Left kidney (tissue), 8 donors: ENCODE measurements at places on chromosomes 2 and 18.
A peak's percentile ranks its signal among the peaks of the same experiment; 100 is the strongest.

GRCh38 chr2:54267577-54267976 lies 11.5 kb upstream of the TSPYL6 start:
- DNase-seq = no peak

GRCh38 chr18:49112031-49112430 lies 161.3 kb upstream of the SMAD7 start:
- DNase-seq = no peak

- no peak for DNase-seq
These were observed 524.2 kb downstream of the TRIB2 start for GRCh38 chr2:13240789-13241487.

DNA sequence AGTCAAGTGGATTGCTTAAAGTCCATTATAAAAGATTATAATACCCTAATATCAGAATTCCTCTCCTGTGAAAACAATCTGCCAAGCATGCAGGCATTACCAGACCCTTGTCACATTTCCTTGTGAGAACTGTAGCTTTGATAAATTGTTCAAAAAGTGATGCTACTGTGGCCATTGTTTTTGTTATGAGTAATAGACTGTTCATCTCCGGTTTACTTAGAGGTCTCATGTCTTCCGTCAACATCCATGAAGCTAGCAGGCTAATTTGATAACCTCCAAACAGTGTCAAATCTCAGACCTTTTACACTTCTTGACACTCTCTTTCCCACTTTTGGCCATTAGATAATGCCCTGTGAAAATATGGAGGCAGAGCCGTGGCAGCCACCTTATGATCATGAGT lies 342.7 kb downstream of the CPS1 start:
- DNase-seq = no peak

DNA sequence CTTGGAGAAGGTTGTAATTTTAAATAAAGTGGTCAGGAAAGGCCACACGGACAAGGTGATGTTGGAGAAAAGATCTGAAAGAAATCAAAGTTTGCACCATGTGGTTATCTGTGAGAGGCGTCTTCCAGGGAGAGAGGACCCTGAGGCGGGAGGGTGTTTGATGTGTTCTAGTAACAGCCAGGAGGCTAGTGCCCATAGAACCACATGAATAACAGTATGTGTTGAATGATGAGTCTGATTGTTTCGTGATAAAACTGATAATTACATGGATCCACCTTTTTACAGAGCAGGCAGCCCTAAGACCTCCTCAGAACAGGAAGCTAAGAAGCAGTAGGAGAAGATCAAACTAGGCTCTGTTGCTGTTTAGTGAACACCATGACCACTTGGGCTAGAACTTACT lies 91.4 kb downstream of the SCG2 start:
- DNase-seq = no peak

DNA sequence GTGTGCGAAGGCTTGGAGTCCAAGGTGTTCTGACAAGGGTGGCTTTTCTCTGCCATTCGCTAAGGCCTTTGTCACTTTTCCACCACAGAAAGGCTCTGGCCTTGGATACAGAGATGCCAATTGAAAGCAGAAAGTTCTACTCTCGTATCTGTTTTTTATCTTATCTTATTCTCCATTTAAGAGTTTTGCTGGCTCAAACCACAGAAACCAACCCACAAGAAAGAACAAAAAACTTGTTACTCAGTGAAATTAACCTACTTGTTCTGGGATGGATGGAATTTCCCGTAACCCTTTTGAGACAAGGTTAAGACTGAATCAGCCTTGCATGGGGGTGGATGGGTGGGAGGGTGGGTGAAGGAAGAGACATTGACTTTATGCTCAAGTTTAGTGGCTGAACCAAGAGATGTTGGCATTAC lies 221.7 kb downstream of the CDH20 start:
- no peak for DNase-seq

DNA sequence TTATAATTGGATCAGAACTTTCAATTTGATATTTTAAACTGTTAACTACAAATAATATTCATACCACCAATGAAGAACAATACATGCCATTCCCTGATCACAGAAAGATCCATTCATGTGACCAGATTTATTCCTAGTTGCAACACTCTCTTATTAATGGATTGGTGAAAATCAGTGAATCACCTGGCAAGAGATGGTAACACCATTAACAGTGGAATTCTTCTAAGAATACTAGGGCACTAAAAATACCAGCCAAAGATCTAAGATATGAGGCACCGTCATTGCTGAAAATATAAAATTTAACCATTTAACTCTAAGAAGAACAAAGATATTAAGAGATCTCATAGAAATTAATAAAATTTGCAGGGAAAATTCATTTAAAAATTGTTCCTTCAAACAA lies 58.1 kb downstream of the MAP4K3 start:
- DNase-seq = no peak

DNA sequence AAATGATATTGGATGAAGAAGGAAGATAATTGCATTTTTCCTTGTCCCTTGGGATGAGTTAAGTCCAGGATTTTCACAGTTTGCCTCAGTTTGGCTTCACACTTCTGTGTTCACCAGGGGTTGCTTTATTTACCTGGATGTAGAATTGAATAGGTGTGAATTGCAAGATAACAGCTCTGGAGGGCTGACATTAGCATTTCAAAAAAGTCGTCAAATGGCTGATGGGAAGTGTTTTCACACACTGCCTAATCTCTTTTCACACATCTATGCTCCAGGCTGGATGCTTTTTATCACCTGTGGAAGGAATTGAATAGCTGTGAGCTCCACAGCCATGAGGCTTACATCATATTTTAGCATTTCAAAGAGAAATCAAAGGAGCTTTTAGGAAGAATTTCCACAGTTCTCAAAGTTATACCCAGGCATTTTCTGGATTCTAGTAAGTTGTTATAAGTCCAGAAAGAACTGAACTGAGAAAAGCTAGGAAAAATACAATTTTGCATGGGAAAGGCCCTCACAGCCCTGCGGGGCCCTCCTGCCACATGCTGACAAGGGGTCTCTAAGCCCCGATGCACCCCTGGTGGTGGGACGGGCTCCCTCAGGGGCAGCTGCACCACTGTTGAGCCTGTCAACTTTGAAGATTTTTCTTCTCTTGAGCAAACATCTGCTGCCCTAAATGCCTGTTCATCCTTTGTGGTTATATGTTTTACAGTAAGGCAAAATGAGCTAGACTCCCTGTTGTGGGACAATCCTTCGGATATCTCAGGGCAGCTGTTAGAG lies 43.9 kb downstream of the TEX51 start:
- DNase-seq = no peak

GRCh38 chr2:217166241-217166850 lies 306.5 kb upstream of the TNP1 start:
- peak; percentile 49 for DNase-seq

- DNase-seq = no peak
These were observed 135.3 kb downstream of the PARD3B start for GRCh38 chr2:204680576-204680975.

- DNase-seq = no peak
These were observed 108.4 kb downstream of the COL6A3 start for GRCh38 chr2:237305579-237305978.

DNA sequence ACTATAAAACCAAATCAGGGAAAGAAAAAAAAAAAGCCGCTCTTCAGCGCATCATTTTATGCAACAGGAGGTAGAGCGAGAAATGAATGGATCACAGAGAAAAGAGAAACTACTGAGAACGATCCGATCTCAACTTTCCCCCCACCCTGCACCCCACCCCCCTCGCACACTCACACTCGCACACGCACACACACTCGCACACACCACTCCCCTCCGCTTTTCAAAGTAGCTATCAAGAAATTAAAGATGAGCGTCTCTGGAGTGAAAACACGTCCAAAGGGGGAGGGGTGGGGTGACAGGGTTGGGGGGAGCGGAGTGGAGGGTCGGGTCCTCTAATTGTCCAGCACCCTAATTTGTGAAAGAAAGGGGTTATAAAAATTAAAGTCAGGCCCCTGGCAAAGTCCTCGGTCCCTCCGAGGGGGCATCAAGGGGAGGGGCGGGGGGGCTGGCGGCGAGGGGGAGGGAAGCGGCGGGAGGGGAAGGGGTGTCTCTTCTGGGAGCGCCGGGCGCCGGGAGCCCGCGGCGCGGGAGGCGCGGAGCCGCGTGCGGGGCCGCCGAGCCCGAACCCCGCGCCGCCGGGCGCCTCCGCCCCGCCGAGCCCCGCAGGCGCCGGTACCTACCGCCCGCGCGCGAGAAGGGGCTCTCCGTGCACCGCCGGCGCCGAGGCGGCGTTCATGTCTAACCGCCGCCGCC lies 428 bp downstream of the TCF4 start:
- peak; percentile 49 for DNase-seq

DNA sequence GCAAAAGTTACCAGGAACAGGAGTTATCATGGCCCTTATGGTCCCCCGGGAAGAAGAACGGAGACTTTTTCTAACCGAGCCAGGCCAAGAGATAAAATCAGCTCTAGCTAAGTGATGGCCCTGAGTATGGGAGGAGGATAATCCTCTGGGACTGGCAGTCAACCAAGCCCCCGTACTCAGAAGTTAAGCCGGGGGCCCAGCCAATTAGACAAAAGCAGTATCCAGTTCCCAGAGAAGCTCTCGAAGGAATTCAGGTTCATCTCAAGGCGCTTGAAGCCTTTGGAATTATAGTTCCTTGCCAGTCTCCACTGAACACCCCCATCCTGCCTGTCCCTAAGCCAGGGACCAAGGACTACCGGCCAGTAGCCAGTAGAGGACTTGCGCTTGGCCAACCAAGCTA lies 365.3 kb upstream of the TCF4 start:
- DNase-seq = no peak

DNA sequence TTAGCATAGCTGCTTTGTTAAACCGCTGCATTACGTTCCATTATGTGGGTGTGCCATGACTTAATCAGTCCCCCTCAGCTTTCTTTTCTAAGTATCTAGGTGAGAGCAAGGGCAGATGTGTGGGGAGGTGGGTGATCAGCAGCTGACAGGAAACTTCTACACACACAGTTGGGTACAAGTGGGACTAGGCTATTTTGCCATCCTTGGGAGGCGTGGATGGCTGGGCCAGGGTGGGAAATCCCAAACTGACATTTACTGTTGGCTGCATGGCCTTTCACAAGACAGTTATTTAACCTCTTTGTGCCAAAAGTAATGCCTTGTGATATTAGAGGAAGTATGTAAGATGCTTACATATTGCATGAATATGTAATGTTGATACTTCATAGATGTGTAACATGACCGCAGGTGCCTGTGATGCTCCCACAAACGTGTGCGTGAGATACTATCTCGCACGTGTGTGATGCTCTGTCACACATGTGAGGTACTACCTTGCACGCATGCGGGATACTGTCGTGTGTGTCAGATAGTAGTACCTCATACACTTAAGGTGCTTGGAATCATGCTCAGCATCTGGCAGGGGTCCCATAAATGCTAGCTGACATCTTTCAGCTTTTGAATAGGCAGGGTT lies 314.5 kb downstream of the PRKCE start:
- DNase-seq = no peak

GRCh38 chr2:237558961-237559641 lies 7.3 kb upstream of the PRLH start:
- no peak for DNase-seq
